Lung microvascular endothelial cell (primary cell): ENCODE measurements at places on chromosomes 13 and 19. TPM values are rescaled to one million over a fixed set of nuclear protein-coding genes. Genes with fewer than 3 reads are reported as not detected.
A peak's percentile ranks its signal among the peaks of the same experiment; 100 is the strongest.

Gene CEACAM6
- not detected in 2 replicates for total RNA-seq

DNA sequence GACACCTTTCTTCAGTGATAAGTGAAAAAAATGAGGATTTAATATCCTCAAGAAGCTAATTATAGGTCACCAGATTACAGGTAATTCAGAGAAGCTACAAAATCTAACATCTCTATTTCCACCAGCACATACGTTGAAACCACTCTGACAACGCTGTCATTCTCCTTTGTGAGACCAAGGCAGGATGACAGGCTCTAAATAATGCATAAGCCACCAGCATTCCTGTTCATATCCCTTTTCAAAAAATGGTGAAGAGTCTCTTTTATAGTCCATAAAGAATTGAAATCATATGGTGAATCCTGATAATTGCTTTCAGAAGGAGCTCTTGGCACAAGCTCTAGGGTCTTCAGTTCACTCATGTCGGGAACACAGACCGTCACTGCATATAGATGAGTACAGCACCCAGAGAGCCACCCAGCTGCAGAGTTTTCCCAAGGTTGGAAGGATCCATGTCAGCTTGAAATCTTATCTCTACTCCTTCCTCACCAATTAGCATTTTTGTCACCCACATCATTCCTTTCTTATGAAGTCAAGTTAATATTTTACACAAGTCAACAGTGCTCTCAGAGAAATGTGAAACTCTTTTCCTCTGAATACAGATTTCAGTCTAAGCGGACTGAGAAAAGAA is 431.4 kb downstream of the TBC1D4 start:
- DNase-seq: no peak

DNA sequence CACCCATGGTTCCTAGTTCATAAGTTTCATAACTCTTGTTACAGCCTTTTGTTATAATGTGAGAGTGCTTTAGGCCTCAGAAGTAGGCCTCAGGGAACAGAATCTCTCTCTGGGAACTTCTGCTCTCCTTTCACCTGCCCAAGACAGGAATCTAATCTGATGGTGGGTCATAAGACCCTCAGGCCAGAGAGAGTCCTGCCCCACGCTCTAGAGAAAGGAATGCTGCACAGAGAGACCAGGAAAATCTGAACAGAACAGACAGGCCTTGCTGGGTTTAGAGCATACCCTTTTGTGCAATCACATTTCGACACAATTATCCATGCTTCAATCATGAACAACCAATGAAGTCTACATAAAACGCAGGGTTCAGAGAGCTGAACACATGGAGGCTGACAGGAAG is 3.4 kb upstream of the DIAPH3 start:
- no peak for DNase-seq

DNA sequence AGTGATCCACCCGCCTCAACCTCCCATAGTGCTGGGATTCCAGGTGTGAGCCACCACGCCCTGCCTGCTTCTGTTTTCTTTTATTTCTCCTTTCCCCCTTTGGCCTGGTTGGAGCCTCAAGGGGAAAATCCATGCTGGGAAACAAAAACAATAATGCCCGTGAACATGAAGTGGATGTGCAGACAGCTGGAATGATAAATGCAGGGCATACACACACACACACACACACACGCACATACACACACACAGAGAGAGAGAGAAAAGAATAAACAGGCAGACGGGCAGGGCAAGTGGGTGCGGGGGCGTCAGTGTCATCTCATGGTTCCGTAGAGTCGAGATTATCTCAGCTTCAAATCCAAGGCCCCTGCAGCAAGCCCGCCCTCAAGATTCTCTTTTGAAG is 4.4 kb upstream of the PLEKHF1 start:
- peak; percentile 28 for DNase-seq

GRCh38 chr13:109249780-109250528 is 536.4 kb downstream of the IRS2 start:
- no peak for DNase-seq

DNA sequence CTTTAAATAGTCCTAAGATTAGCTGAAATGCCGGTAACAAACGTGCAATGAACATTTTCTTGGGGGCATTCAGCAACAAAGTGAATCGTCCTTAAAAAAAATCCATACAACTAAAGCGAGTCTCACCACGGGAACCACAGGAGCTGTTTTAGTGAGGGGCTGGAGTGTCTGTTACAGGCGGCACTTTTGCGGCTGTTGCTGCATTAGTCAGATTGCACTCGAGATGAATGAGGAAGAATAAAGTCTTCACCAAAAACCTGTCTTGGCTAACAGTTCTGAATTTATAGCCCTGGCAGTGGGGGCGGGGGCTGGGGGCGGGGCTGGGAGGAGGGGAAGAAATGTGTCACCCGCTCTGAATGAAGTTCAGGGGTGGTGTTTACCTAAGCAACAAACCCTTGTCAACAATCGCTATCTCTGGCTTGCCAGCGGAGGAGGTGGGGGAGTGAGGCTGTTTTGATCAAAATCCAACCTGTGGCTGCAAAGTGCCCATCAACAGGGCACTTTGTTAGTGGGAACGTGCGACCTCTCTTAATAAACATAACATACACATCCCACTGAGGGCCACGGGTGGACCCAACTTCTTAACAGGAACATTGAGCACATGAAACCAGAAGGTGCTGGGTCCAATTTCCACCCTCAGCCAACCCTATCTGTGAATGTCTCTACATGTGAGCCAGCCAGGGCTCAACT is 44.5 kb downstream of the RFX2 start:
- DNase-seq: peak; percentile 90
